ENCODE measurements at places on chromosomes 12 and 14. TPM values are rescaled to one million over a fixed set of nuclear protein-coding genes. Genes with fewer than 3 reads are reported as not detected.

Gene ERP27
- 1.9 TPM for polyA plus RNA-seq

Gene LMNTD1
- polyA plus RNA-seq: not detected

Gene ATP23
- 18.3 TPM for polyA plus RNA-seq

Gene HOXC10
- not detected for polyA plus RNA-seq

Gene GALNT6
- polyA plus RNA-seq: 4.6 TPM

Gene RDH11
- polyA plus RNA-seq: 58.5 TPM

Gene GUCY2C
- 0.85 TPM for polyA plus RNA-seq

Gene SERPINA4
- polyA plus RNA-seq: not detected

Gene CAPS2
- 1.5 TPM for polyA plus RNA-seq

Gene ZC2HC1C
- 3.1 TPM for polyA plus RNA-seq

Gene MANSC1
- polyA plus RNA-seq: 0.23 TPM

Gene CTSG
- not detected for polyA plus RNA-seq

Gene RGS6
- polyA plus RNA-seq: not detected

Gene CRIP2
- polyA plus RNA-seq: 70.8 TPM

Gene CPM
- 5.8 TPM for polyA plus RNA-seq

Gene ART4
- not detected for polyA plus RNA-seq

Gene TMX1
- polyA plus RNA-seq: 37.9 TPM

Gene TBX3
- polyA plus RNA-seq: not detected

Gene DNAJC22
- polyA plus RNA-seq: not detected

Gene ADAM21
- polyA plus RNA-seq: 0.18 TPM

Gene GDF3
- polyA plus RNA-seq: not detected

Gene CLEC4A
- 6.9 TPM for polyA plus RNA-seq

Gene KRT71
- polyA plus RNA-seq: not detected

Gene DBX2
- polyA plus RNA-seq: not detected

Gene ASCL1
- not detected for polyA plus RNA-seq

Gene RAD51AP1
- polyA plus RNA-seq: 8.0 TPM

Gene CD4
- polyA plus RNA-seq: 6.6 TPM

Gene FGF23
- not detected for polyA plus RNA-seq

Gene KLHL33
- polyA plus RNA-seq: 0.10 TPM

Gene PTPRQ
- polyA plus RNA-seq: not detected

Gene RFX4
- not detected for polyA plus RNA-seq

Gene AQP2
- polyA plus RNA-seq: not detected

Gene FOS
- 487 TPM for polyA plus RNA-seq

Gene SCN8A
- polyA plus RNA-seq: 0.85 TPM

Gene RIMBP2
- not detected for polyA plus RNA-seq

Gene ZFHX2
- 0.26 TPM for polyA plus RNA-seq

Gene PCED1B
- polyA plus RNA-seq: 34.0 TPM

Gene TEAD4
- polyA plus RNA-seq: not detected

Gene AMN
- 15.0 TPM for polyA plus RNA-seq

Gene BEGAIN
- polyA plus RNA-seq: 0.91 TPM

Gene NTN4
- polyA plus RNA-seq: not detected

Gene RHEBL1
- polyA plus RNA-seq: 3.2 TPM

Gene CCDC177
- not detected for polyA plus RNA-seq

Gene DDX11
- 22.3 TPM for polyA plus RNA-seq

Gene AVPR1A
- polyA plus RNA-seq: not detected

Gene HOXC12
- not detected for polyA plus RNA-seq

Gene FLVCR2
- 0.29 TPM for polyA plus RNA-seq

Gene KRT2
- polyA plus RNA-seq: not detected

Gene KRT83
- polyA plus RNA-seq: not detected

Gene CEBPE
- polyA plus RNA-seq: not detected

Gene KRT79
- not detected for polyA plus RNA-seq

Gene CLEC2D
- polyA plus RNA-seq: 102 TPM

Gene CELA1
- polyA plus RNA-seq: 0.58 TPM

Gene COQ6
- polyA plus RNA-seq: 18.9 TPM

Gene EIF2S3B
- 0.41 TPM for polyA plus RNA-seq

Gene MUCL1
- polyA plus RNA-seq: not detected
